ENCODE measurements at places on chromosomes 4 and X.
A peak's percentile ranks its signal among the peaks of the same experiment; 100 is the strongest.

DNA sequence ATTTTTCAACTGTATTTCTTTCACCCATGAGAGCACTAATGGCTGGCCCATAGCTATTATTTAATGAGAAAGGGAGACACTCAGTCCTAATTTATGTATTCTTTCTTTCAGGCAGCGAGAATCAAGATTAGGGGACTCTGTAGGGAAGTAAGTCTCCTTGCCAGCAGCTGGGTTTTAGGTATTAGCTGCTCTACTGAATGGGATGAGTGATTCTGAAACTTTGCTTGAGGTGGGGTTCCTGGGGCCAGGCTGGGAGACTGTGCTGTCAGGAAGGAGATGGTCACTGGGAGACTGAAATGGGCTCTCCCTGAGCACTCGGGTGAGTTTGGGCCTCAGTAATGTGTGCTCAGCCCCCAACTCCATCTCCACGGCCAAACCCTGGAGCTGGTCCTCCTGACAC, 78.7 kb downstream of the LNX1 start:
- DNase-seq: no peak

- no peak for DNase-seq
These were observed 361.7 kb upstream of the FAT1 start for GRCh38 chr4:187085339-187085738.

GRCh38 chr4:12612876-12613275, 871.3 kb downstream of the RAB28 start:
- no peak for DNase-seq

DNA sequence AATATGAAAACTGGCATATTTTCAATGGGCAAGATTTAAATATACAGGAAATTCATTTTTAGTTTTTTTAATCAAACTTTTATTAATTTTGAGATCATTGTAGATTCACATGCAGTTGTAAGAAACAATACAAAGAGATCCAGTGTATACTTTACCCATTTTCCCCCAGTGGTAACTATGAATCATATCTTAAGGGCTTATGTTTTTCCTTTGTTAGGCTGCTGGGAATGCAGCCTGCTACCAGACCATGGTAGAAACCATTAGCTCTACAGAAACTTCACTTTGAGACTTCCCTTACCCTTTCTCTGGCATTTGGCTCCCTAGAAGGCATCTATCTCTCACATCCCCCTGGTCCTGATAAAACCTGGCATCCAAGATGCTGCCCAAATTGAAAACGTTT, 147.6 kb upstream of the EOLA2 start:
- no peak for DNase-seq

- DNase-seq: no peak
These were observed 704.8 kb upstream of the TENM3 start for GRCh38 chr4:181538431-181538830.

- no peak for DNase-seq
These were observed 31.5 kb downstream of the WWC2 start for GRCh38 chr4:183130328-183131155.

DNA sequence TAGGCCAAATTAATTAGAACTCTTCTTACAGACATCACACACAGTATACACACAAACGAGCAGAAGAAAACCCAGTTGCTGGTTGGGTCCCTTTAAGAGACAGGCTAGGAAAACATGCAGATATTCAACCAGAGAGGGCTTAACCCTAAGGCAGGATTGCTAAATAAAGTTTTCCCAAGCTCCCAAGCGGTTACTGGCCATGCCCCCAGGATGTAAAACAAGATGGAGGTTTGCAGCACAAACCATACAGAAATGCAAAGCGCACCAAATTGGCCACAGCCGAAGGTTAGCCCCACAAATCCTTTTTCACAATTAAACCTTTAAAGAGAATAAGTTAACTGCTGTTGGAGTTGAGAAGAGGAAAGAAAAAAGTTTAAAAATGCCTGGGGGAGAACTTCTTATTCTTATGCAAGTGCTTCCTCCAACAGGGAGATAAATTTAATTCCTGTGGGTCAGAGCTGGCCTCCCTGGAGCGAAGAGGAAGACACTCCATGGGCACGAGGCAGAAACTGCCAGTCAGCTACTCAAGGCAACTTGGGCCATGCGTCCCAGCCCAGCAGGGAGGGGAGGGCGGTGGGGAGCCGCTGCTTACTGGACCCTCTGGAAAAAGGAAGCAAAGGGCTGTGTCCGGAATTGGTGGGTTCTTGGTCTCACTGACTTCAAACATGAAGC, 167.6 kb upstream of the ARSJ start:
- DNase-seq: no peak

GRCh38 chr4:156775813-156776212, 195.8 kb downstream of the PDGFC start:
- no peak for DNase-seq

DNA sequence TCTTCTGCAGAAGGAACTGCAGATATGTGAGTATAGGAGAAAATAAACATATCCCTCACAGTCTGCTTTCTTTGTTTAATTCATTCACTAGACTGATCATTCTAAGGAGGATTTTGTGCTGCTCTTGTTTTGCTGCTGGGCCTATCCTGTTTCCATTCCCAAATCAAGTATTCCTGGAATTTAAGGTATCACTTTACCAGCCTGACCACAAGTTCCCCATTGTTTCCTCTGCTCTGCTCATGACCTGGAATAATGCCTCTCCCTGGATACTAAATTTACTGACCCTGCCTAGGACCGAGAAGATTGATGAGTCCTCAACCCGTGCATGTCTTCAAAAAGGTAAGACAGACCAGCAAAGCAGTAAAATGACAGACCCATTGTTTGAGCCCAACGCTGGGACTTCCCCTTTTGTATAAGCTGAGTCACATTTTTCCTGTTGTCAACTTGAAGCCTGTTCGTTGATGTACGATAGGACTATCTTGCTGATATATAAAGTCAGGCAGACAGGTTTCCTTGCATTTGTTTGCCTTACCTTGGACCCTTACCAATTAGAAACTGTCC, 85.5 kb upstream of the TET2 start:
- peak; percentile 71 for DNase-seq

GRCh38 chrX:39984191-39984956, 113.4 kb downstream of the BCOR start:
- DNase-seq: no peak

DNA sequence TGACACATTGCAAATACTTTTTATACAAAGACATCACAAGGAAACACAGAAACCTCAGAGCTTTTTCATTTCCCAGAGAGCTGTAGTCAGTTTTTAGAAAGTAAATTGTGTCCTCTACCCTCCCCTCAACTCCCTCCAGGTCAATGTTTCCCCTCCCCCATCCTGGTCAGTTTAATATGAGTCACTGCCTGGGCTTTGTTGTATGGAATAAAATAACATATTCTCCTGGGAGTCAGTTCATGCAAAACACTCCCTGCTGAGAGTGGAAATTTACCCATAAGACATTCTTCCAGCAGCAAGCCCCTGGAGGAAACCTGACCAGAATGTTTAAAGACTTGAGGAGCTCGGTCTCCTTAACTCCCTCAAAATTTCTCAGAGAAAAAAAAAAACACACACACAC, 270.1 kb upstream of the LDB2 start:
- peak; percentile 52 for DNase-seq

GRCh38 chrX:4091046-4091760, 377.8 kb upstream of the PRKX start:
- DNase-seq: no peak

GRCh38 chrX:153738056-153738605, 13.5 kb downstream of the ABCD1 start:
- no peak for DNase-seq

GRCh38 chr4:11700751-11701226, 272.1 kb upstream of the HS3ST1 start:
- no peak for DNase-seq

- peak; percentile 65 for DNase-seq
These were observed 144.2 kb downstream of the PDLIM5 start for GRCh38 chr4:94595880-94596483.

DNA sequence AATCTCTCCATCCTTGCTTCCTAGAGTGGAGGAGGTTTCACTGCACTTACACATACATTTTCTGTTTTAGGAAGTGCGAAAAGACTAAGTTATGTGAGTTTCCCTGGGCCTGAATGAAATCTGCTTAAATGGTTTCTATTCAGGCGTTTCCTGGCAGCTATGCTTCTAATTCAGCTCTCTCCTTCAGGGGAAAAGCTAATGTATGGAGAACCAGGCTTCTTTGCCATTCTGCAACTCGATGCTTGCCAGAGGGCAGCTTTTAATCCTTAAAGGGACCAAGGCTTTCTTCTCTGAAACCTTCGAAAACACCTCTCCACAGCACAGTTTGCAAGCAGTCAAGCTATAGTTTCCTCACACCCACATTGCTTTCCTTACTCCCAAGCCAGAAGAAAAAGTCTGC, 89.5 kb upstream of the ARX start:
- DNase-seq: peak; percentile 15

DNA sequence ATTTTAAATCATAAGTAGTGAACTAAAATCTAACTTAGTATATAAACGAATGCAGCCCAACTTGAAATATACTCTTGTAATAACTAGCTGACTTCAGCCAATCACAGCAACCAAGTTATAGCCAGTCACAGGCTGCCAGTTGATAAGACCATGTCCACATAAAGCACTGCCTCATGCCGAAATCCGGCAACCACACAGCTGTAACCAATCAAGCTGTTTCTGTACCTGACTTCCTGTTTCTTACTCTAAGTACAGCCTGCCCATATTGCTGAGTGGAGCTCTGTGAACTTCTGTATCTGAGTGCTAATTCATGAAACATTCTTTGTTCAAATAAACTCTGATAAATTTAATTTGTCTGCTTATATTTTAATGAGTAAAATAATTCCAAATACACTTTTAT, 805.3 kb upstream of the EPHA5 start:
- no peak for DNase-seq

- peak; percentile 26 for DNase-seq
These were observed 155.9 kb upstream of the MAOA start for GRCh38 chrX:43500246-43500645.

GRCh38 chrX:144006811-144007210, 122.9 kb downstream of the UBE2NL start:
- DNase-seq: no peak

GRCh38 chr4:151667048-151667447, 93.8 kb downstream of the GATB start:
- DNase-seq: no peak

DNA sequence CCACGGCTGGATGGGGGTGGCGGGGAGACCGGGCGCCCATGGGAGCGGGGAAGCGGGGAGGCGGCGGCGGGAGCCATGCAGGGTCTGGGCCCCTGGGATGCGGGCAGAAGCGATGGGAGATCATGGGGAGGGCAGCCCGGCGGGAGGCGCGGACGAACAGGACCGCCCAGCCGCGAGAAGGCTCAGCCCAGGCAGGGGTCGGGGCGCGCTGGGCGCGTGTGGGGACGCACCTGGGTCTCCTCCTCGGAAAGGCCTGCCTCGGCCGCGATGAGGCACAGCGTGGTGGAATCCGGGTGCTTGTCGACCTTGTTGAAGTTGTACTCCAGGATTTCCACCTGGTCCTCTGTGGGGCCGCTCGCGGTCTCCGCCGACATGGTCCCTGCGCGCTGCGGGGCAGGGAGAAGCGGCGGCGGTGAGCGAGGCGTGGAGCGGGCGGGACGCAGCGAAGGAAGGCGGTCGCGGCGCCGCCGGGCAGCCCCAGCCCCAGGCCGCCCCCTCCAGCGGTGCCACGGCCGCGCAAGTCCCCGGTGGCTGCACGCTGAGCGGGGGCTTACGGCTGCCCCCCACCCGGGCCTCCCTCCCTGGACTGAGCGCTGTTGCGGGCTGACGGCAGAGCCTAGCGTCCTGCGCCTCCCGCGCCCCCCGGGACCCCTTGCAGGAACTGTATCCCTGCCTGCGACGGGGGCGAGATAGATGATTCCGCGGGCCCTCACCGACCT, 25.3 kb downstream of the HOPX start:
- DNase-seq: peak; percentile 33

GRCh38 chr4:165294907-165295306, 32.6 kb upstream of the MSMO1 start:
- DNase-seq: peak; percentile 18

DNA sequence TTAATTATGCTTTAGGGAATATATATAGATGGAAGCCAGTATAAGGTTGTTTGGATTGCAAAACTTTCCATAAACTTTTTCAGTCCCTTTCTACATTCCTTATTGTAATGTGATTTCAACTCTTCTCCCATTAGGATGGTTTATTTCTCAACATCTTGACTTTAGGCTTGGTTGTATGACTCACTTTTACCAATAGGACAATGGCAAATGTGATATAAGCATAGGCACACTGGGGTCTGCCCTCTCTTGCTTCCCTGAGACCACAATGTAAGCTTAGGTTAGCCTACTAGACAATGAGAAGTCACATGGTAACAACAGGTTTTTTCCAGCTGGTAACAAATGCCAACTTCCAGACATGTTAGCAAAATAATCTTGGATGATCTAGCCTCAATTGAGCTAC, 163.3 kb upstream of the RBPJ start:
- DNase-seq: no peak

DNA sequence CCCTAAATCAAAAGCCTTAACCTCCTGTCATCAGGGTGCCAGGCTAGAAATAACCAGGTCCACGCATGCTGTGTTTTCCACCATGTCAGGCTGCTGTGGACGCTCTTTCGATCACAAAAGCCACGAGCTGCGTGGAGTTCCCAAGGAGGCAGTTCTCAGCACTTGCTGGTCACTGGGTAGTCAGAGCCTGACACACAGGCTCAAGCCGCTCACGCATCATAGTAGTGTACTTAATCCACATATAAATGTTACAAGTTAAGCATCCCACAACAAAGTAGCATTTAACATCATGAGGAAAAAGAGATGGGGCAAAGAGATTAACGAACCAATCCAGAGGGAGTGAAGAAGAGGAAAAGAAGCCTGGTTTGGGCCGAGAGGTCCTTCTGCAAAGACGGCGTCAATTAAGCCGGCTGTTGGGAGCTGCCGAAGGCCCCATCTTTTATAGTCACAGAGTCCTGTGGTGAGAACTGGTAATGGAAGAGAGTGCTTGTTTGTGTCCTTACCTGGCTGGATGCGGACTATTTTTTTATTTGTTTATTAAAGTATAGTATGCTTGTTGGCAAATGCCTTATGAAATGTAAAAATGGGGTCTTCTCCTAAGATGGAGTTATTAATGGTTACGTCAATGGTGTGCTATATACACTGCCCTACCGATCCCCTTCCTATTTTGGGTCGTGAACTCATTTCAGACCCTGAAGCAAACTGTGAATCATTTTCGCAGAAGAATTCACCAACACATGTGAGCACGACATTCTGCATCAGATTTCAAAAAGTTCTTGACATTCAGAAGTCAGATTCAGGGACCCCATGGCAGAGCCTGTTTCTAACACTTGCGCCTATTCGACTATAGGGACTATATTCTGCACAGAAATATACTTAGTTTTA, 675 bp downstream of the PRIMPOL start:
- peak; percentile 57 for DNase-seq

DNA sequence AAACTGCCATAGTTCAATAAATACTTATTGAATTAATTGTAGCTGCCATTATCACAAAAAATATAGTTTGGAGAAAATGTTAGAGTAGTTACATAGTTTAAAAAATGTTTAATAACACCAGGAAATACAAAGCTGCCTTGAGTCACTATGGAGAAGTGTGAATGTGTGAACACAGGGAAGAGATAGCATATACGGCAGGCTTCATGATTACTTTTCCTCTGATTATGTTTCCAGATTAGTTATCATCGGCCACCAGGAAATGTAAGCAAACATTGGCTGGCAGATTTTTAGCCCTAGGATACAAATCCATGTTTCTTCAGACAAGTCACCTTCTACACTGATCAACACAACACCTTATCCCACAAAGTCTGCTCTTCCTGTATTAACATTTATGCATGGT, 4.4 kb downstream of the PRDM5 start:
- no peak for DNase-seq

GRCh38 chr4:149031399-149031798, 589.2 kb upstream of the NR3C2 start:
- DNase-seq: peak; percentile 62

- DNase-seq: no peak
These were observed 31.1 kb downstream of the UCHL1 start for GRCh38 chr4:41287852-41288251.
